ENCODE measurements at places on chromosomes 5 and 9.

DNA sequence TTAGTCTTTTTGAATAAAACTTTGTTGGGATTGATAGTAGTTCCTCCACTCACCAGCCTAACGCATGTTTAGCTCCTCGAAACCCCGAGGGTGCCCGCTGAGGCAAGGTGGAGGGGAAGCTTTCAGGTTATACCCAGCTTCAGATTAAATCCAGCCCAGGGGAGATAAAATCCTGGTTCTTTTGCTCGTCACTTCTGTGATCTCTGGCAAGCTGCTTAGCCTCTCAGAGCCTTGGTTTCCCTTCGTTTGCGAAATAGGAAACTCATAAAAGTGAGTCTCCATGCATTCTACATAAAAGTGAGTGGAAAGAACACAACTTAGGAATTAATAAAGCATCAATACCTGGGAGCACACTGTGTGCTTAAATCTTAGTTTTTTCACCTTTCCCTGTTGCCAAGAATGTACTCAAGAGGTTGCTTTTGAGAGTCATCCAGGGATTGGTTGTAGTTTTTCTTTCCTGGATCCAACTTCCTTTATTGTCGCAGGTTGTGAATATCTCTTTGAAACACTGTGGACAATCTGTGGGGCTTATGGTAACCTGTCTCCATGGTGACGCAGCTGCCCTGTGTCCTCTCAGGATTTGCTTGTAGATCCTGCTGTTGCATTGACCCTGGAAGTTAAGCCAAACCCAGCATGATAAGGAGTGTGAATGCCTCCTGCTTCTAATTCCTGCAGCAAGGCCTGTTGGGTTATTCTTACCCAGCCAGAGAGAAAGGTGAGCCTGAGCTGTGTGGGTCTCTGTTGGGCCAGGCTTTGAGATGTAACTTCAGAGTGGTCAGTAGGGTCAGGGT, 2.0 kb downstream of the GALNT12 start:
- no peak for DNase-seq
- peaks cover 28% of the 10 kb centered on the region for H3K4me1 ChIP-seq
- H3K36me3 ChIP-seq = peaks cover 4% of the 10 kb centered on the region
- peaks cover 6% of the 10 kb centered on the region for H3K27me3 ChIP-seq
- no peak overlapping the region for H3K27ac ChIP-seq
- H3K4me3 ChIP-seq = peak overlapping the region; percentile 54

- no peak for DNase-seq
- no peaks in the 10 kb centered on the region for H3K4me1 ChIP-seq
- peaks cover 5% of the 10 kb centered on the region for H3K27me3 ChIP-seq
- no peaks in the 10 kb centered on the region for H3K36me3 ChIP-seq
These were observed 56.0 kb upstream of the ASTN2 start for GRCh38 chr9:117470902-117471301.

DNA sequence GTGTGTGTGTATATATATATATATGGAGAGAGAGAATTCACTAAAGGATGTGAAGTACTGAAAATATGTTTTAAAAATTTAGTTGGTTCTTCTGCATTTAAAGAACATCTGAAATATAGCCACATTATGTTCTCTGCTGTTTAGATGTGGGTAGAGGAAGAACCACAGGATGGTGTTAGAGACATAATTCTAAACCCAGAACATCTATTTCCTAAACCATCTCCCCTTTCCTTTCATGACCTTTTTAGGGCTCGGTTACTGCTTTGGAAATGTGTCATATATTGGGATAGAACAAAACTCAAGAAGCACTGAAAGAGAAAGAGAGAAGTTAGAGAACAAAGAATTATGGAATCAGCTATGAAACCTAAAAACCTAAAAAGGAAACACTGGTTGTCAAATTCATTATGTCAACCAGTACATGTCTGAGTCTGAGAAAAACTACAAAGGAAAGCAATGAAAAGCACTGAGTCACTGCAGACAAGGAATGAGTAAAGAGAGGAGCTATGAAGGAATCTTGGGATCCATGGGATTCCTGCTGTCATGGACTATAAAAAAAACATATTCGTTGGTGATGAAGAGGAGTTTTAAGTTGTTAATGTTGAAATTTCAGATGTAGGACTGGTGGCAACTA, 28.4 kb downstream of the SLC12A2 start:
- no peak overlapping the region for H3K4me3 ChIP-seq
- H3K36me3 ChIP-seq = peaks cover 19% of the 10 kb centered on the region
- no peak for DNase-seq
- no peaks in the 10 kb centered on the region for H3K4me1 ChIP-seq
- no peak overlapping the region for H3K27ac ChIP-seq

- peak overlapping the region; percentile 82 for H3K4me3 ChIP-seq
- peak overlapping the region; percentile 98 for H3K27ac ChIP-seq
- no peaks in the 10 kb centered on the region for H3K27me3 ChIP-seq
- H3K36me3 ChIP-seq = peaks cover 13% of the 10 kb centered on the region
- H3K4me1 ChIP-seq = peaks cover 58% of the 10 kb centered on the region
These were observed 44.0 kb upstream of the NCS1 start for GRCh38 chr9:130128251-130128650.

DNA sequence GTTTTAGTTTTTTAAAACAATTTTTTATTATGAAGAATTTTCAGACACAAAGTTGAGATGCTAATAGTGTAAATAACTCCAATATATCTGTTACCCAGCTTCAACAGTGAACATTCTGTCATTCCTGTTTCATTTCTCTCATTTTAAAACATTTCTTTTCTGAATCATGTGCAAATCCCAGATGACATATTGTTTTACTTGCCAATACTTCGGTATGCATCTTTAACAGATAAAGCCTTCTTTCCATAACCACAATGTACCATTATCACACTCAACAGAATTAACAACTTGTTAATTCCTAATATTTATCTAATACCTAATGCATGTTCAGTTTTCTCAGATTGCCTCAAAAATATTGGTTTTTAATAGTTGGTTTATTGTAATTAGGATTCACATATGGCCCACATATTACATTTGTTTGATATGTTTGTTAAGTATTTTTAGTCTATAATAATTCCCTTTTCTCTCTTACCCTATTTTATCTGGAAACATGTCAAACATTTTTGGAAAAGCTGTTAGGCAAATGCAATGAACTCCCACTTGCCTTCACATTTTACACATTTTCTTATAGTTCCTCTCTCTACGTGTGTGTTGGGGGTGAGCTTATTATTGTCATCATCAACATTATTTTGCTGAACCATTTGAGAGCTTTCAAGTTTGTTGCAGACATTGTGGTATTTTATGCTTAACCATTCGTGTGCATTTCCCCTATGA, 58.7 kb upstream of the ANKRD55 start:
- DNase-seq = no peak
- peaks cover 6% of the 10 kb centered on the region for H3K27me3 ChIP-seq
- no peak overlapping the region for H3K27ac ChIP-seq
- no peak overlapping the region for H3K4me3 ChIP-seq
- H3K36me3 ChIP-seq = no peaks in the 10 kb centered on the region

- H3K27me3 ChIP-seq = no peaks in the 10 kb centered on the region
- H3K27ac ChIP-seq = no peak overlapping the region
- no peaks in the 10 kb centered on the region for H3K4me1 ChIP-seq
- H3K4me3 ChIP-seq = no peak overlapping the region
These were observed 578.9 kb downstream of the CETN3 start for GRCh38 chr5:89830691-89831090.

DNA sequence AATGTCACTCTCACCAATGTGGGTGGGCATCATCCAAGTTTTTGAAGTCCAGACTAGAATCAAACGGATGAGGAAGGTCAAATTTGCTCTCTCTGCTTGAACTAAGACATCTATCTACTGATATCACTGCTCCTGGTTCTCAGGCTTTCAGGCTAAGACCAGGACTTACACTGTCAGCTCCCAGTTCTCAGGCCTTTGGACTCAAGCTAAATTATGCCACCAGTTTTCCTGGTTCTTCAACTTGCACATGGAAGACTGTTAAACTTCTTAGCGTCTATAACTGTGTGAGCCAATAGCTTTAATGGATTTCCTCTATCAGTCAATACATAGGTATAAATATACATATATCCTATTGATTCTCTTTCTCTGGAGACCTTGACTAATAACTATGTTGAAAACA, 35.3 kb downstream of the LYRM7 start:
- H3K4me3 ChIP-seq = peak overlapping the region; percentile 63
- H3K27me3 ChIP-seq = no peaks in the 10 kb centered on the region
- H3K4me1 ChIP-seq = peaks cover 33% of the 10 kb centered on the region
- H3K27ac ChIP-seq = peak overlapping the region; percentile 72
- H3K36me3 ChIP-seq = no peaks in the 10 kb centered on the region
